ENCODE measurements at places on chromosomes 11 and 22.

DNA sequence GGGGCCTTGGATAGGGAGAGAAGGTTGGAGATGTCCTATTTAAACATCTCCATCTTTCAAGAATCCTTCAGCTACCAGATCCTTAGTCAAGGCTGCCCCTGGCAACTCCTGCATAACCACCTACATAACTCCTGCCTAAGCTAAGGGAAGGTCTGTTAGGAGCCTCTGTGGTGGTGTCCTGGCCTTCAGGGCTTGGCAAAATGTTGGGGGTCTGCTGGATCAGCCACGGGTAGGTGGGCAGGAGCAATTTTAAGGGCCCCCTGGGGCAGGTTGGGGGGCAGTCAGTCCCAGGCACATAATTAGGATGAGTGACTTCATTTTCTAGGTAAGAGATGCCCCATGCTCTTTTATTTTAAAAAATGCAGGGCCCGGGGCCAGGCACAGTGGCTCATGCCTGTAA is 25.9 kb downstream of the USH1C start:
- DNase-seq = no peak
- no peak overlapping the region for H3K27ac ChIP-seq
- H3K4me3 ChIP-seq = no peak overlapping the region
- H3K4me1 ChIP-seq = no peaks in the 10 kb centered on the region
- no peaks in the 10 kb centered on the region for H3K36me3 ChIP-seq

DNA sequence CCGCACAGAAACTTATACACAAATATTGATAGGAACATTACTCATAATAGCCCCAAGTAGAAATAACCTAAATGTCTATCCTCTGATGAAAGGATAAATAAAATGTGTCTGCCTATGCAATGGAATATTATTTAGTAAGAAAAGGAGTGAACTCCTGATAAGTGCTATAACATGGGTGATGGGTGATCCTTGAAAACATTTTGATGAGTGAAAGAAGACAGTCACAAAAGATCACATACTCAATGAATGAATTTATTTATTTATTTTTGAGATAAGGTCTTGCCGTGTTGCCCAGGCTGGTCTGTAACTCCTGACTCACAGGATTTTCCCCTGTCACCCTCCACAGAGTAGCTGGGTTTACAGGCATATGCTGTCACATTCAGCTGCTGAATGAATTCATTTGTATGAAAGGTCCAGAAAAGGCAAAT is 17.3 kb downstream of the RNF121 start:
- no peaks in the 10 kb centered on the region for H3K36me3 ChIP-seq
- H3K27ac ChIP-seq = no peak overlapping the region
- no peak overlapping the region for H3K4me3 ChIP-seq
- H3K27me3 ChIP-seq = no peaks in the 10 kb centered on the region
- DNase-seq = no peak
- H3K4me1 ChIP-seq = no peaks in the 10 kb centered on the region

- H3K4me3 ChIP-seq = no peak overlapping the region
- DNase-seq = no peak
- no peaks in the 10 kb centered on the region for H3K4me1 ChIP-seq
- H3K36me3 ChIP-seq = no peaks in the 10 kb centered on the region
- peaks cover 96% of the 10 kb centered on the region for H3K27me3 ChIP-seq
Measured at GRCh38 chr22:44444341-44445306, 53.4 kb downstream of the RTL6 start.

- H3K27ac ChIP-seq = no peak overlapping the region
- no peaks in the 10 kb centered on the region for H3K4me1 ChIP-seq
- no peak overlapping the region for H3K4me3 ChIP-seq
- H3K27me3 ChIP-seq = no peaks in the 10 kb centered on the region
- no peaks in the 10 kb centered on the region for H3K36me3 ChIP-seq
- DNase-seq = no peak
Measured at GRCh38 chr11:66818231-66818955, 24.8 kb upstream of the RCE1 start.

DNA sequence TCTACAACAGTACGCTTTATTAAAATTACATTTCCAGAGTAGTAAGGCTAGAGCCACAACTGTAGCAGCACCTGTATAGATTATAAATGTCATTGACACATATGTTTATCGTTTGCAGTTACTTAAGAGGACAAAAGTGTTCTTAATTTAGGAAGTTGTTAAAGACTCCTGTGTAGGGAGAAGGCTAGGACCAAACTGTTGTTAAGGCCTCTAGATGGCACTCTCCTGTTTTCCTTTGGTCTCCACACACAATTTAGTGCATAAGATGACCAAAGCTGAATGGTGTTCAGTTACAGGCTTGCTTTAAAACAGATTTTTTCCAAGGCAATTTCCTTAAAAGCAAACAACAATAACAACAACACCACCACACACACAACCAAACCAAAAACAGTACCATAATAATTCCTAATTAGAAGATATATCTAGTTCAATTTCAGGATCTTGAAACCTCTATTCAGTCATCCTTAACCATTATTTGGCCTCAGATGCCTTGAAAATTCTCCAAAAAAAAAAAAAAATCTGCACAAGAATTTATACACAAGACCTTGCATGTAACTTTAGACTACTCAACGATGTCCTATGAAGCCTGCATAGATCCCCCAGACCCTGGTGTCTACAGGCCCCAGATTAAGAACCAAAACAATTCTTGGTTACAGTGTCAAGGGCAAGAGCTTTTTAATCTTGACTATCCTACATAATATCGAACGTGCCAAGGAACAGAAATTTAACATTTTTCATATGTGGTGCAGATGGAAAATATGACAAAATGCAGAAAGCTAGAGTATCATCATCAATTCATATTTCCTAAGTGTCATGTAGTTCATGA is 42.6 kb upstream of the APOA1 start:
- H3K27me3 ChIP-seq = no peaks in the 10 kb centered on the region
- H3K4me1 ChIP-seq = no peaks in the 10 kb centered on the region
- no peak overlapping the region for H3K4me3 ChIP-seq
- no peak overlapping the region for H3K27ac ChIP-seq
- no peaks in the 10 kb centered on the region for H3K36me3 ChIP-seq

DNA sequence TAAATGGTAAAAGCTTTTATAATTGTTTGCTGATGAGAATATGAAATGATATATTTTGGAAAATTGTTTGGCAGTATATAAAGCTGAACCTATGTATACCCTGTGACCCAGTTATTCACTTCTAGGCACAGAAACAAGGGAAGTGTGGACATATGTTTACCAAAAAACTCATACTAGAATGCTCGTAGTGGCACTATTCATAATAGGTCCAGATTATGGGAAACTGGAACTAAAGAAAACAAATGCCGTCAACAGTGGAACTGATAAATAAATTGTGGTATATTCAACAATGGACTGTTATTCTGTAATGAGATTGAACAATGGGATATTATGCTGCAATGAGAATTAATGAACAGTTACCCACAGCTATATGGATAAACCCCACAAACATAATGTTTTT is 32.8 kb downstream of the CSTPP1 start:
- no peaks in the 10 kb centered on the region for H3K4me1 ChIP-seq
- H3K36me3 ChIP-seq = no peaks in the 10 kb centered on the region
- H3K4me3 ChIP-seq = no peak overlapping the region
- no peaks in the 10 kb centered on the region for H3K27me3 ChIP-seq
- H3K27ac ChIP-seq = no peak overlapping the region

- H3K27ac ChIP-seq = no peak overlapping the region
- peaks cover 5% of the 10 kb centered on the region for H3K4me1 ChIP-seq
- no peak overlapping the region for H3K4me3 ChIP-seq
- no peaks in the 10 kb centered on the region for H3K27me3 ChIP-seq
Measured at GRCh38 chr22:40247976-40248375, 70.3 kb downstream of the TNRC6B start.

GRCh38 chr22:49884075-49884474 is 30.4 kb downstream of the ZBED4 start:
- peaks cover 34% of the 10 kb centered on the region for H3K36me3 ChIP-seq
- DNase-seq = no peak
- no peaks in the 10 kb centered on the region for H3K27me3 ChIP-seq
- no peak overlapping the region for H3K27ac ChIP-seq

DNA sequence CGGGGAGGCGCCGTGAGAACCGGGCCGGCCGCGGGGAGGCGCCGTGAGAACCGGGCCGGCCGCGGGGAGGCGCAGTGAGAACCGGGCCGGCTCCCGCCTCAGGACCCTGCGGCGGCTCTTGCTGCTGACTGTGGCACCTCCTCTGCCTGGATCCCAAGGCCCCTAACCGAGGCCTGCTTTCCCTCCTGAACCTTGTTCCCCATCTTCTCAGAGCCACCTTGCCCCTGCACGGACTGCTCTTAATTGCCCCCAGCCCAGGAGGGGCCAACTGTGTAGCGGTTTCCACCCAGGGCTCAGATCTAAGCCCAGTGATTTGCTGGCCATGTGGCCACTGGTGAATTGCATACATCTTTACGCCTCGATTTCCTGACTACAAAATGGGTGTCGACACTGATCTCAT is 112.2 kb upstream of the B3GAT1 start:
- no peak overlapping the region for H3K27ac ChIP-seq
- no peaks in the 10 kb centered on the region for H3K27me3 ChIP-seq
- H3K4me1 ChIP-seq = no peaks in the 10 kb centered on the region
- H3K4me3 ChIP-seq = no peak overlapping the region
- no peak for DNase-seq
- no peaks in the 10 kb centered on the region for H3K36me3 ChIP-seq

DNA sequence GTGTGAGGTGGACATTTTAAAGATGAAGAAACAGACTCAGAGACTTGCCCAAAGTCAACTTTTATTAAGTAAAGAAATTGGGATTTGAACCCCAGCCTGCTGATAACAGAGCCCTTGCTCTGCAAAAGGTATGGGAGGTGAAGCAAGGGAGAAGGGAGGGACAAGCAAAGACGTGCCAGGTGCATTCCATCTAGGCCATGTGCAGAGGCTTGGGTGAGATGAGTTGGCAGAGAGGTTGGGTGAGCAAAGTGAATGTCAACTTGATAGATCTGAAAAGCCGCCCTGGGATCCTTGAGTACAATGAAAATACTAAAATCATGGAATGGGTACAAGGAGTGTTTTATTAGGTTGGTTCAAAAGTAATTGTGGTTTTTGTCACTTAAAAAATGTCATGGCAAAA is 341.3 kb downstream of the CADM1 start:
- H3K36me3 ChIP-seq = no peaks in the 10 kb centered on the region
- no peaks in the 10 kb centered on the region for H3K27me3 ChIP-seq
- H3K4me3 ChIP-seq = no peak overlapping the region
- no peaks in the 10 kb centered on the region for H3K4me1 ChIP-seq

- no peak overlapping the region for H3K4me3 ChIP-seq
- no peaks in the 10 kb centered on the region for H3K4me1 ChIP-seq
- no peak for DNase-seq
- no peak overlapping the region for H3K27ac ChIP-seq
Measured at GRCh38 chr11:28400331-28401100, 292.3 kb downstream of the METTL15 start.
